Activated T-helper 1 cell treated with anti-CD3 and anti-CD28 coated beads, Interleukin-2, amount 50 U/mL, for 16 hours (primary cell): ENCODE measurements at places on chromosomes 4 and X.

DNA sequence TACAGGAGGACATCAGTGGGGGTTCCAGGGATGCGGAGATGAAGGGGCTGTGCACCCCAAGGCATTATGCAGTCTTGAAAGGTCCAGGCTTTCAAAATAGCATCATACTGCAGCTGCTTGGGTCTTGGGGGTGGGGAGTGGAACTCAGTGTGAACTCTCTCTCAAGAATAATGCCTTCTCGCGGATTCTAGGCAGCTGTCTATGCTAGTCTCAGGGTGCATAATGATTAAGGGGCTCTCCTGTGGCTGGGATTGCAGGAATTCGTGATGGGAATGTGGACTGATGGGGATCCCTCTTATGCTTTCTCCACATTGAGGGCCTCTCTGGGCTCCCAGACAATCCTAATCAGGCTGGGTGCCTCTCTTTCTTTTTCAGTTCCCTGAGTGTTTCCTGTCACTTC is 172.2 kb upstream of the ARHGAP24 start:
- no peak for DNase-seq

GRCh38 chr4:133565379-133565778 is 416.3 kb downstream of the PCDH10 start:
- no peak for DNase-seq

GRCh38 chr4:163858515-163858914 is 364.0 kb downstream of the TMA16 start:
- DNase-seq, result no peak

GRCh38 chr4:102809190-102809589 is 18.2 kb downstream of the UBE2D3 start:
- no peak for DNase-seq

DNA sequence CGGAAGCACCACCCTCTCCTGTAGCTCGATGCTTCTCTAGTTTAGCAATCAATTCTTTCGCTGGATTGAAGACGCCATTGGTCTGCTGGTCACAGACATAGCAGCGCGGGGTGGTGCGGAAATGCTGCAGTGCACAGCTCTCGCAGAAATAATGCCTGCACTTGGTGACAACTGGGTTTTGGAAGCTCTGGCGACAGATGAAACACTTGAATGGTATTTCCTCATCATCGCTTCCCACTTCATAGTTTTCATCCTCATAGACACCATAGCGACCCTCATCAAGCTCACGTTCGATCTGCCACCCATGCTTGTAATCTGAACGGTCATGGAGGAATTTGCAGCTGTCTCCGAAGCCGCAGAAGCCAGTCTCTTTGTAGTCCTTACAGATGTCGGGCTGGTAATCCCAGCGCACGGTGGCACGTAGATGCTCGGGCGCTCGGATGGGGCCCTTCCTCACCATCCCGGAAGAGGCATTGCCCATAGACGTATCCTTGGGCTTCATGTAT is 854 bp downstream of the RNF113A start:
- no peak for DNase-seq

- DNase-seq, result no peak
These were observed 562.8 kb upstream of the POU3F4 start for GRCh38 chrX:82945332-82945731.

DNA sequence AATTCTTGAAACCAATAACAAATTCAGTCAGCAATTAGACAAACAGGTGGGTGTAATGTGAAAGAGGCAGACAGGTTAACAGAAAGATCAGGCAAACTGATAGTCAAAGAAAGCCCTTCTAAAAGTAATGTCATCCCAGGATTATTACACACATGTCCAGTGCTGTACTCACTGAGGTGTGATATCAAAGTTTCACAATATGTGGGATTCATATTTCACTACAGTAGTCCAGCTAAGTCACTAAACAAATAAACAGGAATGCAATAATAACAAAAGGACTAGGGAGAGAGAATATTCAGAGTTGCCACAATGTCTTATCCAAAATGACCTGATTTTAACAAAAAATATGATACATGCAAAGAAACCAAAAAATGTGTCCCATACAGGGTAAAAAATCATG is 787.5 kb downstream of the FSTL5 start:
- DNase-seq, result no peak

GRCh38 chr4:37068580-37068979 is 176.0 kb upstream of the NWD2 start:
- DNase-seq, result no peak

DNA sequence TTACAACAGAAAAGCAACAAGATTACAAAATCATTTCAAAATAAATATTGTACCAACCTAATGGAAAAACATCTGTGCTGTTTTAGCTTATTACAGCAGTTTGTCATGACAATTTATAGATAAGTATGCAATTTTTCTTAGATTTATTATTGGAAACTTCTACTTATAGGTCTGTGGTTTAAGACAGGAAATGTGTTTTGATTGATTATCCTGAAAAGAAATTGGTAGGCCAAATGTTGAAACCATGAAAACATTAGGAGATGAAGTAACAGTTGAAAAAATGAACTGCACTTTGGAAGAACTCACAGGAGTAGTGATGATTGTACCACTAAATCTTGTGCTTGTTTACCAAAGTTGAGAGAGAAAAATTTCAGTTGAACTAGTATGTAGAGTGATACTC is 162.2 kb upstream of the GIMD1 start:
- no peak for DNase-seq

GRCh38 chr4:88821522-88821921 is 123.9 kb upstream of the NAP1L5 start:
- no peak for DNase-seq

- DNase-seq, result no peak
These were observed 42.5 kb downstream of the VGLL1 start for GRCh38 chrX:136574548-136574947.

GRCh38 chrX:114028907-114029662 is 554.8 kb upstream of the HTR2C start:
- DNase-seq, result no peak

DNA sequence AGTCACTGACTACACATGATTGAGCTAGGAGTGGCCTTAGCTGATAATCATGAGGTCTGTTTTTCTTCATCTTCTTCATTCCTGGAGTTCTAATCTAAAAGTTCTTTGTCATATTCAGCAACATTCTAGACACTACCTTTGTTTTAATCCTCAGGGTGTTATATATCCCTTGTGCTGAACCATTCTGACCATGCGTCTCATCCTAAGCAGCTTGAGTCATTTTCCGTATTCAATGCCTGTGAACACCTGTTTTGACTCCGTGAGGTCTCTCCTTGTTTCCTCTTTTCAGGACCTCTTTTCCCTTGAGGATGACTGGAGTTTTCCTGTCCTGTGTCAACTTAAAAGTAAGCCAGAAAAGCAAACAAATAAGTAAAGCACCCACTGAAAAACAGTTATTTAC is 597.9 kb downstream of the GBA3 start:
- no peak for DNase-seq

GRCh38 chr4:72430050-72430449 is 139.0 kb downstream of the ADAMTS3 start:
- DNase-seq, result no peak

GRCh38 chr4:83885256-83886182 is 349.6 kb downstream of the GPAT3 start:
- no peak for DNase-seq

DNA sequence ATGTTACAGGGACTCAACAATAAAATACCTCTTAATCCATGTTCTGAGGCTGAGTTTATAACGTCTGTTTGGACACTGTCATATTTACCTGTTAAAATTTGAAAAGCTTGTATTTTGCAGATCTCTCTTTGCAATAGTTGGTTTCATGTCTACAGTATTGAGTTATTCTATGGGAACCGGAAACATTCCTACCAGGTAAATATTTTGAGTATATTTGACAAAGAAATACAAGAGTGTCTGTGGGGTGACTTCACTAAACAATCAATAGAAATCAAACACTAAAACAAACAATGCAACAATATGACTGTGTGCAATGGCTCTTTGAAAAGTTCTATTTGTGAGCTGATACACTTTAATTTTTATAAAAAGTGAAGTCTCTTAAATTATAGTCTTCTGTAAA is 47.7 kb upstream of the CXCL8 start:
- no peak for DNase-seq

- no peak for DNase-seq
These were observed 736.9 kb upstream of the MAGEB2 start for GRCh38 chrX:29478336-29479069.

- DNase-seq, result no peak
These were observed 120.6 kb upstream of the LNX1 start for GRCh38 chr4:53711926-53712325.

GRCh38 chrX:120304256-120304655 is 7.0 kb downstream of the TMEM255A start:
- DNase-seq, result no peak

GRCh38 chrX:40009890-40010289 is 87.9 kb downstream of the BCOR start:
- DNase-seq, result no peak

DNA sequence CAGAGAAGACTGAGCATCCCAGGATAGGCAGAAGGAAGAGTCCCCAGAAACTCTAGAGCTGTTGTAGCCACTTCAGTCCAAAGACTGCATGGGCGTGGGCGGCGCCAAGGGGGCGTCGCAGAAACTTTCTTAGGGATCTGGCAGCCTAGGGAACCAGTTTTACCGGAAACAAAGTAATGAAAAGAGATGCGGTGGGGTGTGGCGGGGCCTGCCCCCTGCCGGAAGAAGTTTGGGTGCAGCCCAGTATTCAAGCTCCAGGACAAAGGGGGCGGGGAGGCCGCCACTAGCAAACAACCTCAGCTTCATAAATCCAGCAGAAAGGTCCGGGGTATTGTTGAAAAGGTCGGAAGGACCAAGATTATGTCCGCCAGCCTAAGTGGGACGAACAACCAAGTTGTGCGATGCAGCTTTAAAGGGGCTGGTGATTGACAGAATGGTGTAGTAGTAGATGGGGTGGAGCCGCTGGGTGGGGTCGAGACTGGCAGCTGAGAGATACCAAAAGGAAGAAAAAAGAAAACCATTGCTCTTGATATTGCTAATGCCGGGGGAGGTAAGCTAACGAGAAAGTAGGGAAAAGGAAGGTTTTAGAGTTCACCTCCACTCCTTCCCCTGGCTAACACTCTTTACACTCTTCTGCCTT is 190.5 kb downstream of the RRAGB start:
- DNase-seq, result peak; percentile 6

DNA sequence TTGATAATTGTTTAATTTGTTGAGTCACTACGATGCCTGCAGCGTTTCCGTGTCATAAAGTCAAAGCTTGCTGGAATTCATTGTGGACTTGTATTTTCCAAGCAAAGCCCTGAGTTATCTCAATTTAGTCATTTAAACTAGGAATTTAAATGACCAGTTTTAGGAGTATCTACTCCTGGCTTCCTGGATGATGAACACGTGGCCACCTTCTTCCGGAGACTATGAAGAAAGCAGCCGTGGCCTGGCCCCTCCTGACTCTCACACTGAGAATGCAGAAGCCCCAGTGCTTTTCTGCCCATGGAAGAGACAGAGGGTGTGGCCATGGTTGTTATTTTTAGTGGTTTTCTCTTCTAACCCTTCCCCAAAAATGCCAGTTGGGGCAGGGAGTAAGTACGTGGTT is 250.7 kb upstream of the GATB start:
- DNase-seq, result no peak

GRCh38 chr4:122602277-122603142 is 18.4 kb downstream of the IL21 start:
- DNase-seq, result no peak

DNA sequence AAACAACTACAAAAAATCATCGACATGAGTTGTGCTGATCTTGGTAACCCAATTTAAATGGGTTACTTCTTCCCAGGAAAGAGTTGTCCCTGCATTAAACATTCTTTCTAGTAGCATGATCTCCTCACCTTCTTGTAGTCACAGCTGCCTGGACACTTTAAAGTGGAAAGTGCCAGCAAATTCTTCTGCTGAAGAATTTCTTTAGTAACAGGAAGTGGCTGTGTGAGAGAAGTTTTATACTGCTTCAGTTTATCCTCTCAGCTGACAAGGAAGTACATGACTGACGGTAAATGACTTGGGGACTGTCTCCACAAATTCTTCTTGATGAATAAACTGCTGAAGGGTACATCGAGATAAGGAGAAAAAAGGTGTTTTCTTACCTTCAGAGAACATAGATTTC is 18.2 kb upstream of the TNIP3 start:
- DNase-seq, result no peak

GRCh38 chr4:5712517-5712916 is 1.5 kb downstream of the EVC start:
- DNase-seq, result no peak

- no peak for DNase-seq
These were observed 753.5 kb downstream of the PDHA2 start for GRCh38 chr4:96593422-96593821.

GRCh38 chrX:19462879-19463278 is 52.4 kb downstream of the MAP3K15 start:
- no peak for DNase-seq

GRCh38 chrX:101260435-101260834 is 30.7 kb downstream of the TAF7L start:
- DNase-seq, result no peak

- DNase-seq, result no peak
These were observed 2.3 kb upstream of the HNRNPD start for GRCh38 chr4:82376109-82376508.

GRCh38 chr4:25107827-25108516 is 52.3 kb downstream of the SEPSECS start:
- DNase-seq, result no peak

DNA sequence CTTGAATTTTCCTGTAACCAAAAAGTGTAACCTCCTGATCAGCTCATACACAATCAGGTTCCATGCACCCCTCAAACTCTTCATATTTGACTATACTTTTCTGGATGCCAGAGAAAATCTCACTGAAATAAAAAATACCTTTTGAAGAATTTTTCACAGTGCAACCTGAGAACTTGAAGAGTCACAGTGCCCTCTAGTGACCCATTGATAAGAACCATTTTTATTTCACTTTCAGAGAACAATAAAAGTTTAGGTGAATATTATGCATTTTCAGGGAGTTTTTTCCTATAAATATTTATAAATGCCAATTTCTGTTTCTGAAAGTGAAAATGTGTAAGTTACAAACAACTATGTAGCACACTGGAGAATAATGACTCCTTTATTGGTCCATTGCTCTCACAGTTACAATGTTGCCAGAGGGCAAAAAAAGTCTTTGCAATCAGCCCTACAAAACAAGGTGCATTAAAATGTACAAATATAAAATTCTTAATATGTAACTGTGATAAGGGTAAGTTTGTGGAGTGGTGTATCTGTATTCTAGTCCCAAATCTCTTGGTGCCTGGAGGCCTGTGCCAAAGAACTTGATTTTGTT is 153.6 kb upstream of the INTU start:
- no peak for DNase-seq

DNA sequence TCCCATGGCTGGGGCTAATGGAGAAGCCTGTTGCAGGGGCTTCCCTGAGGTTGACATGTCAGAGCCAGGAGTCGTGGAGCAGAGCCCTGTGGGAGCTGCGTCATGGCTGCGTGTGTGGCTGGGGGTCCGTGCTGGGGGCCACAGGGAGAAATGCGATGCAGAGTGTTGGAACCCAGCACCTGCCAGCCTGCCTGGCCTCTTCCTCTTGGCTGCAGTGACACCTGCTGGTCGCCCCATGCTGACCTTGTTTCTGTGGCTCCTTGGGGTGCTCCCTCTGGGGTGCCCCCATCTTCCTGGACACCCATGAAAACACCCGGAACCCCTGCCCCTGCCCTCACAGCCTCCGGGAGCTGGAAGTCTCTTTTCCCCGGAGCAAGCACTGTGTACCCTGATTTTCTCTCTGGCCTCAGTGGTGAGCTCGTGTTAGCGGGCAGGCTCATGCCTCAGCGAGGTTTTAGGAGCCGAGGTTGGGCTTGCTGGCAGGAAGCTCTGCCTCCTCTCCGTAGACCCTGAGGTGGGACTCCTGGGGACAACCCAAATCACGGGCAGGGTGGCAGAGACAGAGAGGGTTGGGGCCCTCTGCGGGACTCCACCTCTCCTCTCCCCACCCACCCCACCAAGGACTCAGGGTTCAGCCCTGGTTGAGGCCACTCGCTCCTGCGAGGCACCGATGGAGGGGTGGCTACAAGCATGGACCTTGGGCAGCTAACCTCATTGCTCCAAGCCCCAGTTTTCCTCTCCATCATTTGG is 103.7 kb downstream of the SORCS2 start:
- DNase-seq, result no peak
